Smooth muscle cell of the umbilical artery (primary cell): ENCODE measurements at places on chromosomes 4 and X. TPM values are rescaled to one million over a fixed set of nuclear protein-coding genes. Genes with fewer than 3 reads are reported as not detected.

SLC10A7 gene
- total RNA-seq, result 16.0 and 22.4 TPM in 2 replicates

DNAAF6 gene
- not detected in 2 replicates for total RNA-seq

AKAP4 gene
- not detected in 2 replicates for total RNA-seq

KLHL13 gene
- total RNA-seq, result 0.30 and 0.46 TPM in 2 replicates

PPM1K gene
- 19.6 and 26.0 TPM in 2 replicates for total RNA-seq

DOK7 gene
- total RNA-seq, result 0.32 TPM in 1 of 2 replicates, not detected in the other

TMEM271 gene
- total RNA-seq, result not detected in 2 replicates

NAA11 gene
- not detected in 2 replicates for total RNA-seq

AADAT gene
- 1.8 and 5.4 TPM in 2 replicates for total RNA-seq
